Head of caudate nucleus (tissue), 42 donors: ENCODE measurements at places on chromosomes 1 and 21.
A peak's percentile ranks its signal among the peaks of the same experiment; 100 is the strongest.

GRCh38 chr21:42664614-42665013 lies 11.2 kb downstream of the PDE9A start:
- no peak for DNase-seq

DNA sequence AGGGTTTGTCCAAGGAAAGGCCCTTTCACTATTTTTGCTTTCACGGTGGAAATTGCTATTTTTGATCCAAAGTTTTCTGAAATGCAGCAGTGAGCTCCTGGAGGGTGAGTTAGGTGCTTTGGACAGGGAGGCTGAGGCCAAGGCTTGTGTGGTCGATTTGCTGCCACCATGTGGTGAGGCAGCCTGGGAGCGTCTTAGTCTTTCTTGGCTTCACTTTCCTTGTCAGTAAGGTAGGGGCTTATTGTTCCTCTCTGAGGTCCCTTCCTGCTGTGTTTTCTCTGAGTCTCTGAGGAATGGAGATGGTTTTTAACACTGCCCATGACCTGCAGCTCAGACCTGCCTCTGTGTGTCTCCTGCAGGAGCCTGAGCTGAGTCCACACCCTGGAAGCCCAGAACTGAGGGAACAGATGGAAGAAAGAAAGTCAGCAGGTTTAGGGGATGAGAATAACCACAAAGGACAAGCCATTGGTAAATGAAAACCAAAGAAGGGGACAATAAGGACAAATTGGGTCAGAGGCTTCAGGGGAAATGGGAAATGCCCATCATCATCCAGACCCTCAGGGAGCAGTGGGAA lies 20.1 kb upstream of the S100A10 start:
- no peak for DNase-seq

- DNase-seq, result peak; percentile 86
Observed at GRCh38 chr1:10152709-10153284, 57.6 kb upstream of the KIF1B start.

GRCh38 chr1:57423656-57424211 lies at the start of gene DAB1:
Gene DAB1, minus strand, starts transcription at chr1:57424060. Its CDS starts 133,030 bp downstream, at chr1:57291030.
- DNase-seq, result peak; percentile 34

- DNase-seq, result no peak
Observed at GRCh38 chr21:15706696-15707095, 23.1 kb upstream of the USP25 start.

- no peak for DNase-seq
Observed at GRCh38 chr1:189752461-189752995, 725.1 kb downstream of the BRINP3 start.

- DNase-seq, result peak; percentile 76
Observed at GRCh38 chr1:19311931-19312781, at the start of the genes AKR7A2 and SLC66A1. Gene AKR7A2, minus strand, starts transcription at chr1:19312144. Its CDS starts 20 bp downstream, at chr1:19312124. Gene SLC66A1, plus strand, starts transcription at chr1:19312326. Its CDS starts 5,352 bp downstream, at chr1:19317678.

DNA sequence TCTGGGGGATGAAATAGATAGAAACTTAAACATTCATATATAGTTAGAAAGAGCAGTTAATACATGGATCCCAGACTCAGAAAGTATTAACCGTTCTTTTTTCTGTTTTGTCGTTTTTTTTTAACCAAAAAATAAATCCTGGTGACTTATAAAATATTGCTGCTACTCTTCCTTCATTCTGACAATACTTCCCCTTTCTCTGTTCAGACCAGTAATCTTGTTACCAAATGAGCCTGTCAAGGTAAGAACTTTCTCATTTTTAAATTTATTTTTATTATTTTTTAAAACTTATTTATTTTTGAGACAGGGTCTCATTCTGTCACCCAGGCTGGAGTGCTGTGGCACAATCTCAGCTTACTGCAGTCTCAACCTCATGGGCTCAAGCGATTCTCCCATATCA lies 13.7 kb downstream of the PTPN22 start:
- DNase-seq, result no peak

DNA sequence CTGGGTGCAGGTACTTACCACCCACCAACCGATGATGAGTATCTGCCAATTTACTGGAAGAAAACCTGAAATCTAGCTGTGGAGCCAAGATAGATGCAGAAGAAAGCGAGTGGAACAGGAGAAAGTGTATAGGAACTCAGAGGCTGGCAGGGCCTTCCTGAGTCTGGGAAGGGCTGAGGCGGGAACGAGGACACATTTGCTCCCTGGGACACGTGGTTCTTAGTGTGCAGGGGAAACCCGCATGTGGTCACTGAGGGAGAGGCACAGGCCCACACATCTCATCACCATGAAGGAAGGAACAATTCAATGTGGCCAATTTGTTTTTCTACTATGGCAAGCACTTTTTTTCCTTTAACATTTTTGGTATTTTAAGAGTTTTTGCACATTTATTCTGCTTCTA lies 8.2 kb downstream of the RYR2 start:
- DNase-seq, result no peak

- peak; percentile 71 for DNase-seq
Observed at GRCh38 chr1:7070389-7071029, 285.3 kb downstream of the CAMTA1 start.

GRCh38 chr1:163706915-163707314 lies 385.2 kb downstream of the NUF2 start:
- no peak for DNase-seq

DNA sequence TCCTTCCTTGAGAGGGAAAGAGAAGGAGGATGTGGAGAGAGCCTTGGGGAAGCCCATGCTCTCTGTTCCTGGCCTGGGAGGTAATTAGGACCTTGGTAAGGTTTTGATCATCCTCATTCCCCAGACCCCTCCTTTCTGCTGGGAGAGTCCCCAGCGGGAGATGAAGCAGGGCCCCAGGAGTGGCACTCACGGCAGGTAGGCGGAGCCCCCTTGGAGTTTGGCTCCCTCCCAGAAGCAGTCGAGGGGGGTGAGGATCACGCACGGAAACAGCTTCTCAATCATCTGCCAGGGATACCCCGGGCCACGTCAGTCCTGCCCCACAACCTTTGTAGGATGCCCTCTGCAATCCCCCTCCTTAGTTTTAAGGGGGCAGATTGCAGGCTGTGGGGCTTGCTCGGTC lies 11.5 kb downstream of the PTCH2 start:
- DNase-seq, result no peak

DNA sequence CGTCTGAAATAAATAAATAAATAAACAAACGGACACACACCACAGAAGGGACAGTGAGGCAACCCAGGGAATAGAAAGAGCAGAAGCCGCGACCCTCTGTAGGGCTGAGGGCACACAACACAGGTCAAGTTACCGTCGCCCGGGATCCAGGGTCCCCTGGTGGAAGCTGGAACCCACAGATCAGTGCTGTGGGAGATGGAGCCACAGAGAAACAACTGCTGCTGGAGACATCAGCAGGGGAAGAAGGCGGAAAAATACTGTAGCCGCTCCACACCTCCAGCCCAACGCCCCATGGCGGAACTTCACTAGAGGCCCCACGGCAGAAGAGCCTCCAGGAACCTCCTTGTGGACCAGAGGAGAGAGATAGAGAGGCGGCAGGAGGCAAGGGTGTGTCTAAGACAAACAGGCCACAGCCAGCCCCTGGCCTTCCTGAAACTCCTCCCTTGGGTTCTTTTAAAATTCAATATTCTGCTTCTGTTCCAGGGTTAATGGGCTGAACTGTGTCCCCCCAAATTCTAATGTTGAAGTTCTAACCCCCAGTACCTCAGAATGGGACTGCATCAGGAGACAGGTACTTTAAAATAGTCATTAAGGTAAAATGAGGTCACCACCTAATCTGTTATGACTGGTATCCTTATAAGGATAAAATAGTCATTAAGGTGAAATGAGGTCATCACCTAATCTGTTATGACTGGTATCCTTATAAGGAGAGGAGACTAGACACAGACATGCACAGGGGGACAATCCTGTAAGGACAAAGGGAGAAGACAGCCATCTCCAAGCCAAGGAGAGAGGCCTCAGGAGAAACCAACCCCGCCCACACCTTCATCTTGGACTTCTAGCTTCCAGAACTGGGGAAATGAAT lies 7.7 kb upstream of the HLCS start:
- DNase-seq, result no peak

GRCh38 chr1:168607872-168608428 lies 31.5 kb downstream of the XCL1 start:
- DNase-seq, result no peak

- DNase-seq, result no peak
Observed at GRCh38 chr1:220804202-220804586, 17.5 kb downstream of the MTARC1 start.

GRCh38 chr1:7224644-7225043 lies 439.4 kb downstream of the CAMTA1 start:
- DNase-seq, result no peak

GRCh38 chr1:210248341-210248740 lies 15.7 kb downstream of the SERTAD4 start:
- DNase-seq, result no peak

GRCh38 chr1:71210718-71211117 lies 129.9 kb upstream of the ZRANB2 start:
- no peak for DNase-seq

DNA sequence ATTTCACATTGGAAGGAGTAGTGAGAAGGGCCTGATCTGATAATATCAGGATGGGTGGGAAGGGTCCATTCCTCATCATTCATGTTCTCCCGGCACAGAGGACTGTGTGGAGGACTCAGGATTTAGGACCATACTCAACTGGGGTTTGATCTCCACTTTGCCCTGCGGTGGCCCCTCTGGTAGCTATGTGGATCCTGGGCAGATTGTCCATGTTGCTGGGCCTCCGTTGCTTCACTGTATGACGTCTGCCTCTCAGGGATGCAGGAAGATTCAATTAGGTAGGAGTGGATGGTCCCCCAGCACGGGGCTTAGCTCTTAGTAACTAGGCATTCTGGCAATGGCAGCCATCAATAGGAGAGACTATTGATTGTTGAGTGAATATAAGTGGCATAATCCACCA lies 2.3 kb downstream of the ETS2 start:
- no peak for DNase-seq

- no peak for DNase-seq
Observed at GRCh38 chr1:220344745-220345144, 72.5 kb upstream of the RAB3GAP2 start.

GRCh38 chr1:215458104-215458503 lies 109.0 kb upstream of the KCTD3 start:
- no peak for DNase-seq

DNA sequence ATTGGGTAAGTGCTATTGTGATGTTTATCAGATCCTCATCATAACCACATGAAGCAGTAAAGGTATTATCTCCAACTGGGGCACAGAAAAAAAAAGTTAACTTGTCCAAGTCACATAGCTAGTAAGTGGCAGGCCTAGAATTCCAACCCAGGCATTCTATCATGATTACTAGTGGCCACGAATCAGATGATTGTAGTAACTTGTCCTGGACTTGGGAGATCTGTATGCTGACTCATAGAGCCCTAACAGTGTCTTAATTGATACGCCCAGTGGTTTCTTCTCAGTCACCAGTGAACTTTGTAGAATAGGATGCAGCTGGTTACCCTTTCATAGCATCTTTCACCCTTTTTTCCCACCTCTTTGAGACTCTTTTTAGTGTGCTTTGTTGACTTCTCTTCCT lies 91.1 kb upstream of the UBE2U start:
- DNase-seq, result no peak

- DNase-seq, result no peak
Observed at GRCh38 chr1:7007902-7008301, 222.6 kb downstream of the CAMTA1 start.

DNA sequence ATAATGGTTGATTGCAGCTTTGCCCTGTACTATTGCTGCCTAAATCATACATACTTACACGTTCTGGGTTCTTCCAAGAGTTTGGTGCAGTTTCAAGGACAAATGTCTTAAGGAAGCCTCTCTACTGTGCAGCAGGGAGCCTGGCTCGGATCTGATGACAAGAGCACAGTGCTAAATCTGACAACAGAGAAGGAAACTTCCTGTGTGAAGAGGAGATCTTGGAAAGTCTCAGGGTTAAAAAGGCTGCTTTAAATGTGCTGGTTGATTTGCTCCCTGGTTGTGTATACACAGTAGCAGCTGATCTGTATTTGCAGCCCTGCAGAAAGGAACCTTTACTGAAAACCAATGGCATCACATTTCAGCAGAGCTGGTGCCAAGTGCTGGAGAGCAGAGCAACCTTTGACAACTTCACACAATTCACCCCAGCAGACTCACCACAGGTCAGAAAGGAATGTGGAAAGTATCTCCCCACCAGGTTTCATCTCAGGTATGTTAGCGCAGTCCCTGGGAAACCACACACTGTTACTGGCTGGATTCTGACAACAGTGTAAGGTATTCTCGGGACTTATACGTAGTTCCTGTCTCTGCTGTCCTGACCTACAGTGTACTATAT lies 355.0 kb upstream of the ESRRG start:
- DNase-seq, result peak; percentile 34

DNA sequence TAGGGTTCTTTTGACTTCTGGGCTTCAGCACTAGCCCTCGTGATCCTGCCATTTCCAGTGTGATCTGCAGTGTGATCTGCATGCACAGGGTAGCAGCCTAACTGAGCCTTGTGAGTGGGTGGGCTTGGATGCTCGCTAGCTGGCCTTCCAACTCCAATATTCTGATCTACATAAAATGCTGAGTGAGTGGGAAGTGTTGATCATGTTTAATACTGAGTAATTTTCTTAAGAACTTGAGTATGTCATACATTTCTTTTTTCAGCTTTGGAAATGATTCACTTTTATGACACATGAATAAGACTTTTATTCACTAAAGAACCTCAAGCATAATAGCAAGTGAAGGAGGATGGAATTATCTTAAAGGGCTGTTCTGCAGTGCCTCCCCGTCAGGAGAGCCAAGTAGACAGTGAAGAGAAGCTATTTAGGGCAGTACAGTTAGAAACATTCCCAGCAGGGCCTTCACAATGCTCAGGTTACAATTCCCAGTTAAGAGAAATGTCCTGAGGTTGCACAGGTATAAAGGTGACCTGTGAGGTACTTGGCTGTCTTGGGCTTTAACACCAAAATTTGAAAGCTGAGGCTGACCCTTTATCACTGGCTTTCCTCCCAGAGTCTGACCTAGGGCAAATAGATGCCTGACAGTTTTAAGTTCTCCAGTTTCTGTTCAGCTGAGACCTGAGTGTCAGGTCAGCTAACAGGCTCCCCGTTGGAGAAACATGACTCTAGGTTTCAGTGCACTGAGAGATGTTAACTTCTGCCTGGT lies 29.1 kb upstream of the LRRC8C start:
- DNase-seq, result no peak

GRCh38 chr1:182527680-182528079 lies 61.4 kb downstream of the RNASEL start:
- DNase-seq, result no peak

DNA sequence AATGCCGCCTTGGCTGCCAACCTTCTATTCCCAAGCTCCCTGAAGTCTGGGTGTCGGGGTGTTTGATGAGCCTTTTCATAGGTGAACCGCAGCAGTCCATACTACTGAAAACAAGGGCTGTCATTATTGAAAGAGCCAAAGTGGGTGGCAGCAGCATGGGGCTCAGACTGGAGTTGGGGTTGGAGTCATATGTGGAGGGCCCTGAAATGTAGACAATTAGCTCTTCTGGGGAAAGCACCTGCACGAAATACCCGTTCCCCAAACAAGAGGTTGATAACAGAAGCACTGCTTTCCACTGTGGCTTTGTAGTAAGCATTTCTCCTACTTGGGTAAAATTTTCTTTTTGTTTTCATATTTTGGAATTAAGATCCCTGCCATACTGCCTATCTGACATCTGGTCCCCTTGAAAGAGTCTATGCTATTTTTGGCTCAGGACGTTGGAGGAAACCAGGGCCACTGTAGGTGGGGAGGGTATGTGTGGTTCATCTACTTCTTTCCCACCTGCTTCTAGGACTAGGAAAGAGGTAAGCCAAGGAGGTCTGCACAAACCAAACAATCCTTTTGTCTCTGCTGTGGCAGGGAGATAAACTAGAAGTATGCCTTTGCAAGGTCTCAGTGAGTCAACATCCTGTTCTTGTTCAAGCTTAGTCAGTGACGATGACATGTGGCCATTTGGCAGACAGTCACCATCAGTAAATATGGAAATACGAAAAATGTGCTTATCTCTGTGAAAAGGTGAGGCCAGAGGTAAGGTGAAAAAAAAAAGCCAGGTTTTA lies 197.0 kb upstream of the UBE2U start:
- no peak for DNase-seq
